Brain microvascular endothelial cell (primary cell): ENCODE measurements at places on chromosomes 5 and 9.

GRCh38 chr9:135085830-135086546 lies 1.5 kb upstream of the OLFM1 start:
- DNase-seq = peak; percentile 52

- DNase-seq = no peak
Measured at GRCh38 chr5:1765141-1765879, 34.3 kb downstream of the MRPL36 start.

GRCh38 chr5:74543162-74543995 lies 97.1 kb downstream of the ENC1 start:
- DNase-seq = peak; percentile 84

- DNase-seq = no peak
Measured at GRCh38 chr9:4559261-4560182, 69.3 kb downstream of the SLC1A1 start.

DNA sequence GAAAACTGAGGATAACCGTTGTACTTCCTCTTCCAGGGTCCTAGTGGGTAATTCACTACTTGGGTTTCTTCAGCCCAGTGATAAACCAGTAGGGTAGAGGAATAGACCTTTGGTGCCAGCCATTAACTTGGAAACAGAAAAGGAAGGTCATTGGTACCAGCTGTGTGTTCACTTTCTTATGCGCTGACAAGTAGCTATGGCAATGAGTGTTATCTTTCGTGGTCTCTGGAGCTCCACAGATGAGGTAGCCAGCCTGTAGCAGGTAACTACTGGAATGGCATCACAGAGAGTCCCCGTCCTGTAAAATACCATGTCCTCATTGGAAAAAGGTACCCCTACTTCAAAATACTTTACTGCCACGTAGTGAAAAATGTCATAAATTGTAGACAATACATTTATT lies 2.3 kb downstream of the UHRF2 start:
- DNase-seq = no peak

GRCh38 chr9:120876842-120877240 lies at the start of gene PHF19:
Gene PHF19 (minus strand): TSS chr9:120877188. CDS start chr9:120874741, 2,447 bp downstream.
- DNase-seq = no peak

GRCh38 chr5:84549054-84549453 lies 164.4 kb upstream of the EDIL3 start:
- DNase-seq = no peak
